Activated CD4-positive, alpha-beta T cell treated with anti-CD3 and anti-CD28 coated beads, Interleukin-2, amount 10 ng/mL, durations not matched to agents 24 days and 14 days (primary cell): ENCODE measurements at places on chromosomes 12 and 14.
A peak's percentile ranks its signal among the peaks of the same experiment; 100 is the strongest.

GRCh38 chr12:92973614-92974013 is 44.5 kb upstream of the EEA1 start:
- no peak for DNase-seq

GRCh38 chr14:55545779-55546178 is 34.2 kb upstream of the KTN1 start:
- no peak for DNase-seq

- no peak for DNase-seq
These were observed 77.5 kb downstream of the FAR2 start for GRCh38 chr12:29226616-29227015.

DNA sequence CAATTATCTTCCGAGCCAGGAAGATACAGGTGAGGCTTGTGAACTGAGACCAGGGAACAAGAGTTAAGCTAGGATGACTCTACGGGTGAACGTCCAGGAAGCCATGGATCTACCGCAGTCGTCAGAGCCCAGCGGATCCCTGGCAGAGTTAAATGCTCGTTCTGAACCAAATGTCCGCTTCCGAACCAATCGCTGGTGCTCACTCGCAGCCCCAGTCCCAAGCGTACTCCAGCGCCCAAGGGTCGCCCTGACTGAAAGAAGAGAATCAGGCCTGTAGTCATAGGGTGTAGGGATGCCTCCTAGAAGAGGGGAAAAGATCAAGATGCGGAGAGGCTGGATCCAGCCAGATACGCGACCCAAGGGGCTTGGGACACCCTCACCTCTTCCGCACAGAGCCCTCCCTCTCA is 283 bp downstream of the VIPAS39 start:
- DNase-seq = no peak

GRCh38 chr14:68244262-68244980 is 424.8 kb downstream of the RAD51B start:
- no peak for DNase-seq

- no peak for DNase-seq
These were observed 2.6 kb downstream of the NKX2-1 start for GRCh38 chr14:36517242-36518030.

- DNase-seq = no peak
These were observed 6.6 kb downstream of the E2F7 start for GRCh38 chr12:77058740-77059139.

GRCh38 chr14:91119556-91120311 is 5.9 kb downstream of the DGLUCY start:
- DNase-seq = no peak

GRCh38 chr12:112506513-112507166 is 87.9 kb downstream of the PTPN11 start:
- no peak for DNase-seq

GRCh38 chr12:53907103-53907502 is 31.5 kb upstream of the HOXC13 start:
- DNase-seq = no peak

DNA sequence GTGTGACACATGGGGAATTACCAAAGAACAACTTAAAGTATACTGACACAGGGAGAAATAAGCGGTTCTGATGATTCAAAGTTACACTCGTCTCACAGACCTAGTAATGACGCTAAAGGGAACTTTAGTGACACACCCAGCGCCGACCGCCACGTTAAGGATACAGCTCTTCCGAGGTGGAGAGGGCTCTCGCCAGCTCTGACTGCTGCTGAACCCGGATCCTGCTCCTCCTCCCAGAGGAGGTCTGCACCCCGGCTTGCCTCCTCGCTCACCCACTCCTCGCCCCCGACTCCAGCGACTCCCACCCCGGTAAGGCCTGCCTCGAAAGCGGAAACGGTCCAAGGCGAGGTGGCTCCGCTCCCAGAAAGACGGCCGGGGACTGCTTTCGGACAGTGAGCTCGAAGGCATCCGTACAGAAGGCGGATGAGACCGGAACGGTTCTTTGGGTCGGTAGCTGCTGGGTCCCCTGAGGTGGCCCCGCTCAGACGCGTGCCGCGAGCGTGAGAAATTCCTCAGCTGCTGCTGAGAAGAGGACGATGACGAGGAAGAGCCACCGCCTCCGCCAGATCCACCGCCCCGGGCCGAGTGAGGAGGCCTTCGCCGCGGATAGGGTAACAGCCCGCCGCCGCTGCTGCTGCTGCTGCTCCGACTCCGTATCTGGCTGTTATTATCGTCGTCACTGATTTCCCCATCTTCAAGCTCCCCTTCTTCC is 643 bp downstream of the ZFC3H1 start:
- peak; percentile 90 for DNase-seq

- DNase-seq = no peak
These were observed 413.1 kb upstream of the CLEC14A start for GRCh38 chr14:38669027-38669426.

DNA sequence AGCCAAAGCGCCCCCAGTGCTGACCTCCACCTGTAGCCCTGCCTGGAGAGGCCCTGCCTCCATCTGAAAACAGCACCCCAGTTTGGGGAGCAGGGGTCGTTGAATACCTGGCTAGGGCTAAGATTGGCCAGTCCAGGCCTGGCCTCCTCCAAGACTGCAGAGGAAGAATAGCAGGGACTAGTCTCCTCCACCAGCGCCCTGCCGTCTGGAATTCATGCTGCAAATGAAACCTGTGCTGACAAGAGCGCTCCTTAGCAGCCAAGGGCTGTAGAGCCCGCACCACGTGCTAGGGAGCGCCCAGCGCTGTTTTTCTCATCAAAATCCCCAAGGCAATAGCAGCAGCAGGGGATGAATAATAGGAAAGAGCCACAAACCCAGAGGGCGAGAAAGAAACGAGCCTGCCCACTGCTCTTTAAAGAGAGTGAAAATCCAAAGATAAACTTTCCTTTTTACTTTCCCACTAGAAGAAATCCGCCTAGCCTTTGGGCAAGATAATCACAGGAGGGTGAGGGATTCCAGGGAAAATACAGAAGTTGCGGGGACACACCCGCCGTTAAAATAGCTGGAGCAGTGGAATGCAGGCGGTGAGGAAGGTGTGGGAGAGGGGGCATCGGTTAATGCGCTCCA is 3.3 kb downstream of the COL2A1 start:
- DNase-seq = no peak

- DNase-seq = no peak
These were observed 30.8 kb downstream of the XRCC3 start for GRCh38 chr14:103684471-103684870.

DNA sequence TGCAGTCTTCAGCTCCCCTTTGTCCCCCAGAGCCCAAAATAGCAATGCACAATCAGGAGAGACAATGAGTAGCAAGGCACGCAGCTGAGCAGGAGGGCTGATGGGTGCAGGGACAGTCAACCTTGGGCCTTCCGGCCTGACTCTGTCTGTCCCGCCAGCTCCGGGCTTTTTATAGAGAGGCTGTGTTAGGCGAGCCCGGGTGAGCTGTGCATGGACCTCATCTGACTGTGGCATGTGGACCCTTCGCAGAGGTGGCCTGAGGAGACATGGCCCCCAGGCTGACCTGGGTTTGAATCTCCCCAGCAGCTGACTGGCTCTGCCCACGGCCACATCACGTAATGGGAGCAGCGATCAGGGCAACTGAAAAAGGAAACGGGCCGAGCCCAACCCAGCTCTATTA is 177.9 kb downstream of the TSPAN9 start:
- no peak for DNase-seq

- DNase-seq = no peak
These were observed 147.8 kb downstream of the ATXN7L3B start for GRCh38 chr12:74685385-74685784.

DNA sequence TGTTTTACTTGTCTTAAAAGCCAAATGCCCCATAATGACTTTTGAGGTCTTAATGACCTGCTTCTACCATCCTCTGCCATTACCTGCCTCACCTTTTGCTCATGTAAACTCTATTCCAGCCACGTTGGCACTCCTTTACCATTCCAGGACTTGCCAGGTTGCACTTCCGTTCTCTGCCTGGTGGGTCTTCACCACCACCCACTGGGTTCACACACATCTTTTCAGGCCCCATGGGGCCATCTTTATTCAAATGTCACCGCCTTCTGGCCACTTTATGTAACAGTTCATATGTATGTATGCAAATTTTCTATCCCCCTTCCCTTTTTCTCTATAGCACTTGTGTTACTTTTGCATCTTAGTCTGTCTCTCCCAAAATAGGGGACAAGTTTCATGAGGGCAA is 57.7 kb downstream of the ATP2A2 start:
- DNase-seq = no peak

GRCh38 chr12:71896205-71896882 is 42.3 kb upstream of the TPH2 start:
- no peak for DNase-seq

- DNase-seq = peak; percentile 88
These were observed 6.9 kb downstream of the PABPN1 start for GRCh38 chr14:23327947-23328744.

DNA sequence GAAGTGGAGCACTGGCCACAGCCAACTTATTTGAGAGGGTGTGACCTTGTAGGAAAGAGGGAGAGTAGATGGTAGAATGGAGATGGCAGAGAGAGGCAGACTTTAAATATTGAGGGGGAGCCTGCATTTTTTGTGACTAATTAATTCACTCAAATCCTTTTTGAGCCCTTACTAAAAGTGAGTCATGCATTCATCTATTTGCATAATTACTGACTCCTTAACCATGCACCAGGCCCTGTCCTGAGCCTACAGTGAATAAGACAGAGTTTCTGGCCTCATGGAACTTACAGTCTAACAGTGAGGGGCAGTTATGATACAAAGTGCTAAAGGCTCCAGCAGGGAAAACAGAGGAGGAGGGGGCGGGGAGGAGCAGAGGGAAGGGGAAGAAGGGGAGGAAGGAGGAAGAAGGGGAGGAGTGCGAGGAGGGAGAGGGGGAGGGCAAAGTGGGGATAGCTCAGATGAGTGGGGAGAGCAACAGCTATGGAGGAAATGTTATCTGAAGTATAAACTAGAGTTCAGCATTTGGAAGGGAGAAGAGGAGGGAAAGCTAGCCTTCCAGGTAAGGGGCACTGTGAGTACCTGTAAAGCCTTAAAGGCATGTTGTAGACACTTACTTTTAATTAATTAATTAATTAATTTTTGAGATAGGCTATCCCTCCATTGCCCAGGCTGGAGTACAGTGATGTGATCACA is 7.5 kb upstream of the CTDSP2 start:
- DNase-seq = no peak

GRCh38 chr12:47075192-47076084 is 4.0 kb upstream of the PCED1B start:
- DNase-seq = no peak

GRCh38 chr14:68756734-68757133 is 36.1 kb downstream of the ZFP36L1 start:
- no peak for DNase-seq

GRCh38 chr14:68790644-68791077 is 2.2 kb downstream of the ZFP36L1 start:
- peak; percentile 79 for DNase-seq

GRCh38 chr12:54026640-54027441 is 1.4 kb upstream of the HOXC6 start:
- DNase-seq = no peak

GRCh38 chr12:53717319-53717718 is 9.9 kb downstream of the CALCOCO1 start:
- DNase-seq = no peak

GRCh38 chr12:100539202-100539601 is 34.3 kb upstream of the GAS2L3 start:
- peak; percentile 70 for DNase-seq
